Thyroid gland (tissue), 4 donors: ENCODE measurements at places on chromosomes 1 and 21. TPM values are rescaled to one million over a fixed set of nuclear protein-coding genes. Genes with fewer than 3 reads are reported as not detected.
A peak's percentile ranks its signal among the peaks of the same experiment; 100 is the strongest.

Gene PM20D1
- total RNA-seq = 0.59 TPM

- peaks cover 14% of the 10 kb centered on the region for H3K4me1 ChIP-seq
- no peaks in the 10 kb centered on the region for H3K36me3 ChIP-seq
- peak overlapping the region; percentile 63 for H3K27ac ChIP-seq
- H3K4me3 ChIP-seq = no peak overlapping the region
- DNase-seq = no peak
- no peaks in the 10 kb centered on the region for H3K27me3 ChIP-seq
Measured at GRCh38 chr1:94675373-94675772, 133.8 kb upstream of the F3 start.

DNA sequence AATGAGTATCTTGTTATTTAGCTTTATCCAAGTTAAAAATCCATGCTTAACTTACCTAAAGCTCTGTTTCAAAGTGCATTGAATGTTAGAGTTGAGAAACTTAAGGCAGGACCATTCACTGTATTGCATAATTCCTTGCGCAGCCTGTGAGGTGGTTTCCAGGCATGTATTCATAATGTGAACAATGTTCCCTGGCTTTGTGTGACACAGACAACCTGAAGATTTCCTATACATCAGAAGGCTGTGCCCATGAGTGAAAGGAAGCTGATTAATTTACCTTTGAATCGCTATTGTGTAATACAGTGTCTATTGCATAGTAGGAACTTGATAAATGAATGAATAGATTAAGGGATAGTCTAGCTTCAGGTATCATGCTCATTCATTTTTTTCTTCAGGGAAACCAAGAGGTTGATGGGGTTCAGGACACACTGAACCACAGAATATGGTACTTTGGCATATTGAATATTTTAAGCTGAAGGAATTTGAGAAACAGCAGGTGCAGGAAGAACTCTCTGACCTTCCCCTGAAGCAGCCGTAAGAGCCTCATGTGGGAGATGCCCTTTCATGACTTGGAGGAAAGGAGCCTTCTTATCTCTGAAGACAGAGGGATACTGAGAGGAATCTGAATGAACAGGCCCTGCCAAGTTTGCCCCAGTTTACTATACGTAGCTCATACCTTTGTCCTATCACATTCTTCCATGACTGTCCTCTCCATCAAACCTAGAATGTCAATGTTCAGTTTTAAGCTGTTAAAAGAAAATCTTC lies 88.6 kb upstream of the GNG12 start:
- no peak for DNase-seq
- H3K36me3 ChIP-seq = no peaks in the 10 kb centered on the region
- no peaks in the 10 kb centered on the region for H3K27me3 ChIP-seq
- no peak overlapping the region for H3K4me3 ChIP-seq
- no peak overlapping the region for H3K27ac ChIP-seq

GRCh38 chr1:114043054-114043453 lies 63.8 kb downstream of the OLFML3 start:
- no peaks in the 10 kb centered on the region for H3K4me1 ChIP-seq
- H3K4me3 ChIP-seq = no peak overlapping the region
- DNase-seq = no peak
- no peaks in the 10 kb centered on the region for H3K36me3 ChIP-seq
- H3K27ac ChIP-seq = no peak overlapping the region

Gene IRF2BP2
- total RNA-seq = 119 TPM
